RWPE1 (cell line): ENCODE measurements at places on chromosomes 3 and 15.

DNA sequence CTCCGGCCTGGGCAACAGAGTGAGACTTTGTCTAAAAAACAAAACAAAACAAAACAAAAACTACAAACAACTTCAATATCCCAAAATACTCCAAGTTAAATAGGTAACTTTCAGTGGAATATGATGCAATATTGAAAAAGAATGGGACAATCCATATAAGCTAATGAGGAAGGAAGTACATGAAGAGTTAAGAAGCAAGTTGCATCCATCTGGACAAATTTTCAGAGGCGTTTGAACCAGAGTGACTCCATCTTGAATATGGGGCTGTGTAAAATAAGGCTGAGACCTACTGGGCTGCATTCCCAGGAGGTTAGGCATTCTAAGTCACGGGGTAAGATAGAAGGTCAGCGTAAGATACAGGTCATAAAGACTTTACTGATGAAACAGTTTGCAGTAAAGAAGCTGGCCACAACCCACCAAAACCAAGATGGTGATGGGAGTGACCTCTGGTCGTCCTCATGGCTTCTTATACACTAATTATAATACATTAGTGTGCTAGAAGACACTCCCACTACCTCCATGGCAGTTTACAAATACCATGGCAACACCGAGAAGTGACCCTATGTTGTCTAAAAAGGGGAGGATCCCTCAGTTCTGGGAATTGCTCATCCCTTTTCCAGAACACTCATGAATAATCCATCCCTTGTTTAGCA, 58.1 kb upstream of the LCTL start:
- no peak for DNase-seq

DNA sequence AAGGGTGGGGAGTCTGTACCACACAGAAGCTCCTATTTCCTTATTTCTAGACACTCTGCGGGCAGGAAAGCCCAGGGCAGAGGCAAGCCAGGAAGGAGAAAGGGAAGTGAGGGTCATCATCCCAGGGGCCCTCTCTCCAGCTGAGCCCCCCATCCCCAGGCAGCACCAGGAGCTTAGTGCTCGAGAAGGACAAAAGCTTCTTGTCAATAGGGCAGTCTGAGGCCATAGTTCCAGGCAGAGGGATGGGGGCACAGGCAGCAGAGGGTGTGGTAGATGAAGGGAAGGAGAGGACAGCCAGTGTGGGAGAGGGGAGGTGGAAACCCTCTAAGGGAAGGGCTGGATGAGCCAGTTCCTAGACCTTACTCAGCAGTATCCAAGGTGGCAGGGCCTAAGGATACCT, 2.7 kb downstream of the MAP1A start:
- no peak for DNase-seq

GRCh38 chr3:102531686-102532085, 96.9 kb downstream of the ZPLD1 start:
- DNase-seq = peak; percentile 4

DNA sequence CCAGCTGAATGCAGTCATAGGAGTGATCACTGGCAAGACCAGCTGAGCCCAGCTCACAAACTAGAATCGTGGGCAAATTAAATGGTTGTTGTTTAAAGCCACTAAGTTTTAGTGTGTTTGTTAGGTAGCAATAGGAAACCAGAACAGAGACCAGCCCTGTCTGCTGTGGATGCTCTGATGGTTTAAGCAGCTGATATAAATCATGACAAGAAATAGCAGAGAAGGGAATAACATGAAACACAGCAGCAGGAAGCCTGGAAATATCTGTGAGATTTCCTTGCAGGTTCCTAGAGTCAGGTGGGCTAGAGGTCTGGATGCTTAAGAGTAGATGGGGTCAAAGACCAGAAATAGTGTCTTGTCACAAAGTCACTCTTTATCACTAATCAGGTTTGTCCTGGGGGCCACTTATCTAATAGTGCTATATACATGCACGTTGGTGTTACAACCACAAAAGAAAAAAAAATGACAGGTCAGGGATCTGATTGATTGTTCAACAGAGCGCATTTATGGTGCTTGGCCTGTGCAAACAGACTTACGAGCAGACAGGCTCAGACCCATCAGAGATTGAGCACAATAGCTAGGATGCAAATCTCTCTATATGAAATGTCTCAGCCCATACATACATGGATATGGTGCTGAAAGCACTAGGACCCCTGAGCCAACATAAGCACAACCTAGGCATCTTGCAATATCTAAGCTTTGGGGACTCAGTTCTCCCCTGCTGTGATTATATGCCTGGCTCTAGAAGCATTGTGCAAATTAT, 967.7 kb downstream of the AGBL1 start:
- DNase-seq = no peak

DNA sequence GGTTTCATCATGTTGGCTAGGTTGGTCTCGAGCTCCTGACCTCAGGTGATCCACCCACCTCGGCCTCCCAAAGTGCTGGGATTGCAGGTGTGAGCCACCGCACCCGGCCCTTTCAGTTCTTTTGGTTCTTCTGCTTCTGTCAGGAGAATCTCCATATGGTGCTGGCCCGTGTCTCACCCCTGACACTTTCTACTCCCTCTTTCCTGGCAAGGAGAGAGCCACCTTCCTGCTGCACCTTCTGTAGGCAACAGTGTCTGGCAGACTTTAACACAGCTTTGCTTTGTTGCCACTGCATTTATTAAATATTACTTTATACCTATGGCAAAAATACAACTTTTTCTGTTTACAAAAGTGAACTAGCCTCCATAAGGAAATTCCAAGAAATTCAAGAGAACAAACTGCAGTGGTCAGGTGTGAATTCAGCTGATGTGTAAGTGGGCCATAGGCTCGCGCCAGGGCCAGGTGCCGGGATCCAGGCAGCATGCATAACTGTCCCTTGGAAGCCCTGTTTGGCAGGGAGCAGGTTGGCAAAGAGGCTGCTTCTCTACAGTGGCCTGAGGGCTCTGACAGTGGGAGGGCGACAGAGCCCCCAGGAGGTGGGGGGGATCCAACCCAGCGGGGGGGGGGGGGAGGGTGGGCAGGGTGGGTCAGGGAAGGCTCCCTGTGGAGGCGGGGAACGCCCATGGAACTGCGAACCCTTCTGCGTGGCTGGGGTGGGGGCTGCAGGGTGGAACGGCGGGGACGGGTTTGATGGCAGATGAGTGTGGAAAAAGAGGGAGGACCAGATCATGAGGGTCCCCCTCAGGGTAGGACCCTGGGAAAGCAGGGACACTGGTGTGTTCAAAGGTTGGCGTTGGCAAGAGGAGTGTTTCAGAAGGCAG, 21.1 kb downstream of the CTSH start:
- DNase-seq = no peak

- no peak for DNase-seq
Observed at GRCh38 chr3:10520072-10520471, 14.7 kb upstream of the ATP2B2 start.

GRCh38 chr3:138457863-138458735, 23.7 kb downstream of the ESYT3 start:
- no peak for DNase-seq

- DNase-seq = no peak
Observed at GRCh38 chr15:51075826-51076523, 18.7 kb downstream of the TNFAIP8L3 start.

- no peak for DNase-seq
Observed at GRCh38 chr3:44387404-44387803, 48.8 kb downstream of the TCAIM start.
